ENCODE measurements at places on chromosomes 12 and 14. TPM values are rescaled to one million over a fixed set of nuclear protein-coding genes. Genes with fewer than 3 reads are reported as not detected.

KLRG1 gene
- total RNA-seq = 0.22 TPM

DNA sequence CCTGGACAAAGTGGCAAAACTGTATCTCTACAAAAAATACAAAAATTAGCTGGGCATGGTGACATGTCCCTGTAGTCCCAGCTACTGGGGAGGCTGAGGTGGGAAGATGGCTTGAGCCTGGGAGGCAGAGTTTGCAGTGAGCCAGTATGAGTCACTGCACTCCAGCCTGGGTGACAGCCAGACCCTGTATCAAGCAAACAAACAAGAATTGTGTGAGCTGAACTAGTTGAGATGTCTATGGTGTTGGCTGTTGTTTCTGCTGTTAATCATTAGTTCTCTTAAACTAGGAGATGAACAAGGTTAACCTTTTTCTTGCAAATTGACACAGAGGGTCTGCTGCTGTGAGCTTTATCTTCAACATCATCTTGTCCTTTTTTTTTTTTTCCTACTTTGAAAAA is 23.6 kb downstream of the RASSF3 start:
- peak; percentile 68 for DNase-seq

GRCh38 chr14:100386121-100386520 is 63.0 kb downstream of the SLC25A47 start:
- DNase-seq = peak; percentile 42

DNA sequence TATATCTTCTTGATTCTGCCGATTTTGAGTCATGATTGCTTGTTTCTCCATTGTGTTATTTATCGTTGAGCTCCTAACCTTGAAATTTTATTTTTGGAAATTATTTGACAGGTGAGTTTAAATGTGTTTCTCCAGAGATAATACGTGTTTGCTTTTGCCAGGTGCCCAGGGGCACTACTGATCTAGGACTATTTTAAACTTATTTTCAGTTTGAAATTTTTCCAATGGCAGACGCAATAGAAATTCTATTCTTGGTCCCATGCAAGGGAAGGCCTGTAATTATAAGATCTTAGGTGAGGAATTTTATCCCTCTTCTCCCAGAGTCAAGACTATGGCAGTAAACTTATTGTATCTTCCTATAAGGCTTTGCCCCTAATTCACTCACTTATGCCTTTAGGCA is 252.8 kb downstream of the AEBP2 start:
- no peak for DNase-seq
